ENCODE measurements at places on chromosomes 1 and 21.

- no peak for DNase-seq
Measured at GRCh38 chr1:115678141-115678540, 36.4 kb downstream of the VANGL1 start.

DNA sequence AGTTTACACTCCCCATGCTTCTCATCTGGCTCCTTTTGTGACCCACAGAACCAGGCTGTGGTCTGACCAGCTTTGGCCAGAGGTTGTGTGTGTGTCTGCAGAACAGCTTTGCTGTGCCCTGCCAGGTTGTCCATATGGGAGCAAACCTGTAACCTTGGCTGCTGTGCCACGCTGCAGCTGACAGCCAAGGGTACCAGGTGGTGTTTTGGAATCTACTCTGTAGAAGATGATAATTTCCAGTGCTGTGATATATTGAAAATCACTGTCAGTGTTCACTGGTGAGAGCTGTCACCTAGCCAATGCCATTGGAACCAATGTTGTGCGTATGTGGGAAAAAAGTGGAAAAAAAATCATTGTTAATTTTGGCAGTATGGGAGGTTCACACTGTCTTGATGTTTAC, 18.2 kb downstream of the CENPF start:
- no peak for DNase-seq

DNA sequence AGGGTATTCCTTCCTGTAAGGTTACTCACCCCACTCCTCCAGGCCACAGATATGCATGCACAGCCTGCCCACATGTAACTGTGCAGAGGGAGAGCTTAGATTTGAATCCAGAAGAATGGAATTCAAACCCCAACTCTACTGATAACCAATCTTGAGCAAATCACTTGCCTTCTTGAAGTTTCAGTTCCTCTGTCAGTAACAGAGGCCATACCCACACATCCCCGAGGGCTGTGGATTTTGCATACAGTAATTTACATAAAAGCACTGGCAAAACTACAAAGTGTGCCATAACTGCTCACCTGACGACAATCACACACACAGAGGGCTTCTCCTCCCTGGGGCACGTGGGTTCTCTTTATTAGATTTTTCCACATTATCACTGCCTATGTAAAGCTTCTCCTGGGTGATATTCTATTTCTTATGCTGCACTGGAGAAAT, 18.6 kb downstream of the CD247 start:
- DNase-seq = no peak

DNA sequence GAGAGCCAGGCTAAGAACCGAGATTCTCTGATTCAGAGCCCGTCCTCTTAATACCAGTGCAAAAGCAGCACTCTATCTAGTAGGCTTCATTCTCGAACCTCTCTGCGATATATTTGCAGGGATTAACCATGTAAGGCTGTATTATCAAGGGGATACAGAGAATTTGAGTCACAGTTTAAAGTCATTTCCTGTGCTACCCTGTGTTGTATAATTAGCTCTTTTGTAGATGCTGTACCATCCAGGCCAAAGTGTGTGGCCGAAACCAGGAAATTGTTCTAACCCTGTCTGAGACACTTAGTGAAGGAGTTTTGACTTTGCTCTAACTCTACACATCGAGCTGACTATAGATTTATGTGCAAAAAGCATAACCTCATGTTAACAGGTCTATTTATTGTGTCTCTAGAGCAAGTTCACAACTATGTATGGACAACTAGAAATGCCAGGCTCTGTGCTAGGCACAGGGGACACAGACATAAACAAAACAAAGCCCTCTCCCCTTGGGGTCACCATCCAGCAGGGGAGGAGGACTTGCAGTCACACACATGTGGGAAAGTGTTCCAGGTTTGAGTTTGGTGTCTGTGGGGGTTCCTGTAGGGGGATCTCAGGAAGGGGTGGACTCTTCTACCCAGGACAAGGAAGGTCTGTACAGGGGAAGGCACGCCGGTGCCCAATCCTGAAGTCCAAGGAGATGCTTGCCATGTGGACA, 182.2 kb downstream of the DHRS3 start:
- DNase-seq = no peak

GRCh38 chr1:51957618-51958017, 32.9 kb downstream of the RAB3B start:
- no peak for DNase-seq

DNA sequence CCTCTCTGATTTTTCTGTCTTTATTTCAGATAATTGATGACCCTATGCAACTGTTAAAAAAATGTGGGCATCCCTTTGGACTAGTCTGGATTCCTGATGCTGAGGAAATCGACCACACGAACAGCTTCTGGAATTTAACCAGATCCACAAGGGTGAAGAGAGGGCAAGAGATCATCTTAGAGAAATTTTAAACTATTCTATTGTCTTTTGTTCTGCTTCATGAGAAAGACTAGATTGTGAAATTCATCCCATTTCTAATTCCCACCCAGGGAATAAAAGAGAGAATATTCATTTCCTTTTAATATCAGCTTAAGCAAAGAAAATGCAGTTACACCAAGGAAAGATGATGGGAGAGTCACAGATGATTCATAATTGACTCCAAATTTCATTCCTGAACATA, 71.8 kb downstream of the DUSP10 start:
- peak; percentile 25 for DNase-seq

- DNase-seq = no peak
Measured at GRCh38 chr21:42302076-42302650, 13.0 kb downstream of the TFF3 start.

DNA sequence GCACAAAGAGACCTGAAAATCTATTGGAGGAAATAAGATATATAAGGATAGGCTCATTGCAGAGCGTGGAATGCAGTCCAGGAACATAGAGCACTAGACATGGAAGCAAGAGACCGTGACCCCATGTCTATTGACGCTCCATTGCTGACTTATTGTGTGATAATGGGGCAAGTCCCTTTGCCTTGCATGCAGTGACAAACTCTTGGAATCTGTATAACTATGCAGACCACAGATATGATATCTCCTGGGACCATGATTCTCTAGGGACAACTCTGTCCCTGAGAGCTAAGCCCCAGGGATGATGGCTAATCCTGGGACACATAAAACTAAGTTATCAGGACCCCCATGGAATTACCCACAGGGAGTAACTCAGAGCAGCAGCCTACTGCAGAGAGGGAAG, 73.1 kb upstream of the PRDX6 start:
- no peak for DNase-seq

GRCh38 chr1:236978740-236979139, 25.5 kb downstream of the MT1HL1 start:
- peak; percentile 30 for DNase-seq

DNA sequence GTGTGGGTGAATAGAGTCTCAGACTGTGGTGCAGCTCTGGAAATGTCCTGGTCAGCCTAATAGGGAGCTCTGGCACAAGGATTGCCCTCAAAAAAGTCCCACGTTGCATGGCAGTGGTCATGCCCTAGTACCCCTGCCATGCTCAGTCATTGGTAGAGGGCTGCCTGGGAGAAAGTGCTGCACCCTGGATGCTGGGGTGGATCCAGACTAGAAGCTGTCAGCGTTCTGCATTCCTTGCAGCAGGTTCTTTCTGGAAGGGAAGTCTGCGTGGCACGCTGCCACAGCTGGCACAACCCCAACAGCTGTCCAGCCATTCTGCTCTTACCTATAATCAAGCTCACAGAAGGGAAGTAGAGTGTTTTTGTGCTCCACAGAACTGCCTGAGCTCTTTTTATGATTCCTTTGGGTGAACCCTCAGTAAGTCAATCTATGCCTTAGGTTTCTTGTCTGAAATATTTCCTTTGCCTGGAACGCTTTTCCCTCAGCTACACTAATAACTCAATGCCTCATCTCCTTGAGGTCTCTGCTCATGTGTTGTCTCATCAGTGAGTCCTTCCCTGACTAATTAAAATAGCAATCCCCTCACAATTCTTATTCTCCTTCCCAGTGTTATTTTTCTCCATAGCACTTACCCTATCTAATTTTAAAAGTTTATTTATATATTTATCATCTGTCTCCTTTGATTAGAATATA, 61.5 kb upstream of the JAK1 start:
- DNase-seq = no peak

DNA sequence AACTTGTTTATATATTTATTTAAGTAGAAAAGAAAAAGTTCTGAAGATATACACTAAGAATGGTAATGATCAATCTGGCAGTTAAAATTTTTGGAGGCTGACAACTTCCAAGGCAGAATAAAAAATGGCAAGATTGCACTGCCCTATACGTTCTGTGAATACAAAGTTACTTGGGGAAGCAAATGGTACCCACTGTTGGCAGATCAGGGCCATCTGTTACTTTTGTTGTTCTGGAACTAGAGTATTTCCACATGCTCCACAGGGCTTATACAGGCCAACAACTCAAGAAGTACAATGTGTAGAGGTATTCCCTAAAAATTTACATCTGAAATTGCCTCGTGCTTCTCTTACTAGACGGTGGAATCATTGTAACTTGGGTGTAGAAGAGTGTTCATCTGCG, 53.2 kb downstream of the AHCTF1 start:
- DNase-seq = no peak

- peak; percentile 42 for DNase-seq
Measured at GRCh38 chr1:6967431-6968111, 182.3 kb downstream of the CAMTA1 start.

GRCh38 chr1:151655371-151655770, 43.5 kb downstream of the SNX27 start:
- DNase-seq = no peak

GRCh38 chr1:245688536-245689453, 534.0 kb downstream of the KIF26B start:
- DNase-seq = no peak

GRCh38 chr1:1425426-1425752, 4.3 kb upstream of the ANKRD65 start:
- DNase-seq = no peak

DNA sequence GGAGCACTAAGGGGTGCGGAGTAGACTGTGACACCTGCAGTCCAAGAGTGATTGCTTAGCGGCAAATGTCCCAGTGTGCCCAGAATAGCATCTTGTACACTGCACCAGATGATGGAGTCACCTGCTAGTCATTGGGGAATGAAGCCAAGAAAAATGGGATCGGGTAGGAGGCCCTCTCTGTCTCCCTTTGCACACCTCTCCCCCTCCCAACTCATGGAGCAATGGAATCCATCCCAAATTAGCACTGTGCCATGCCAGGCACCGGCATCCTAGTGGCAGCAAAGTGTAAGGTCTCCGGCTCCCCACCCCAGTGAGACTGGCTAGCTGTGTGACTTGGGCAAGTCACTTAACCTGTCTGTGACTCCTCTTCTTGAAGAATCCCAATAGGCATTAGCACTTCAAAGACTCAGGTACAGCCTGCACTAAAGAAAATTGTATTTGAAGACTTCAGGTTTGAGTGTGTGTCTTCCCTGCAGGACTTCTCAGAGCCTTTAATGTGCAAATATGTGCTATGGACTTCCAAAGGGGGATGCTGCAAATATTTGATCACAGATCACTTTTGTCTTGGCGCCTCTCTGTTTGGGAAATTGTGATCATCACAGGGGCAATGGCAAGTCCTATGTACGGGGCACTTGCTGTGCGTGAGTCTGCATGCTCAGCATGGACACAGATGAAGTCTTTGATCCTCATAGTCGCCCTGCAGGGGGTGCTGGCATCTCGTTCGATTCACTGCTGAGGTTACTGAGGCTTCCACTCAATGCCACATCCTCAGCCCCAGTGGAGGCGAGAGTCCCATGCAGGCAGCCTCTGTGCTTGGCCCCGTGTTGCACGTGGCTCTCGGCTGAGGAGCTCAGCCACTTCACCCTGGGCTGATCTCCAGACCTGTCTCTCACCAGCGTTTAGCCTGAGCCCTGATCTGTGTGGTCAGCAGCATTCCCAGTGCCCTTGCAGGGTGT, 272.9 kb upstream of the C1orf174 start:
- DNase-seq = peak; percentile 5

DNA sequence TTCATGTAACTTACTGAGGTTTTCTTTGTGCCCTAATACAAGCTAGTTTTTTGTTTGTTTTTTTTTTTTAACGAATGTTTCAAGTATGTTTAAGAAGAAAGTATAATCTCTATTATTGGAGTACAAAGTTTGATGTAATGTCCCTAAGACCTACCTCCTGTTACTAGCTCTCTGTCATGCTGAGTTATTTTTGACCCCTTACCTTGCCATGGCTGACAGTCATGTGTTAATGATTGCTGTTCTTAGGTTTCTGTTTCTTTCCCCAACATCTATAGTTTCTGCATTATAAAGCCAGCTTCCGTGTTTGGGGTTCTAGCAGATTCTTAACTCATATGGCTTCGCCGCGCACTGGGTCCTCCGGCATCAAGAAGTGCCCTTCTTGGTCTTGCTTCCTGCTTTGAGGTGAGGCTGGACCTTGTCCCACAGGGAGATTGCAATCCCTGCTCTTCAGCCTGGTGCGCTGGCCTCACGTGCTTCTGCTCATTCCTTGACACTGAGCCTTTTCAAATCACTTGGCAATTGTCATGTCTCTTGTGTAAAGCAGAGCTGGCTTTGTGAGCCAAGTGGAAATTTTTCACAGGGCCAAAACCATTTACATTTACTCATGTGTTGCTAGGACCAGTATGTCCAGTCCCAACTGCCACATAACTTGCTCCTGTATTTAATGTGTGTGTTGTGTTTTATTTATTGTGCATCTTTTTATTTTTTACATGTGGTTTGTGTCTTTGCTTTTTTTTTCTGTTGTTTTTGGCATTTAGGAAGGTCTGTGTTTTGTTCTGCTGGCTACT, 135.0 kb upstream of the COL6A1 start:
- peak; percentile 71 for DNase-seq

GRCh38 chr1:2248854-2249558, 20.9 kb downstream of the SKI start:
- DNase-seq = no peak

DNA sequence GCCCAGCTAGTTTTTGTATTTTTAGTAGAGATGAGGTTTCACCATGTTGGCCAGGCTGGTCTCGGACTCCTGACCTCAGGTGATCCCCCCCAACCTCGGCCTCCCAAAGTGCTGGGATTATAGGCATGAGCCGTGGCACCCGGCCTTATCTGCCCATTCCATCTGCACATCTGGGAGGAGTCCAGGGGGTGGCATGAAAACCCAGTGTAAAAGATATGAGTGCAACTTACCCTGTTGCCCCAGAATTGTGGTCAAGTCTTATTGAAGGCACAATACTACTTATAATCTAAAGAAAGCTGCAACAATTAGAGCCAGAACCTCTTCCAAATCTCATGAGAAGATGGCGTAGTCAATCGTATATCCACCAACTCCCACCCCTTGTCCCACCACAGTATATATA, 18.4 kb downstream of the CTXND2 start:
- no peak for DNase-seq

DNA sequence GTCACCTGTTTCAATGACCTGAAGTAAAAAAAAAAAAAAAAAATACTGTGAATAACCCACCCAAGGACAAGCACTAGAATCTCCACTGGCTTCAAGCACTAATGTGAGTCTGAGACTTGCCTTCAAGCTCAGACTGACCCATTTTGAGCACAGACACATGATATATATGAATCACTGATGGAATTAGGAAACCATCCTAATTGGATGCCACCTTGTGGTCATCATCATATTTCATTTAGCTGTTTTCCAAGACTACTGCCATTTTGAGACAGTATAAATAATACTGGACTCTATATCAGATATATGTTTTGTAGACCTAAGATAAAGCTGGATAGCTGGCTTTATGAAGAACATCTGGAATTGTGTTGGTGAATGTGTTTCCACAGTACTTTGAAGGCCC, 1232.0 kb downstream of the KCNT2 start:
- DNase-seq = peak; percentile 7

All from AG20443 (cell line).